ENCODE measurements at places on chromosomes 7 and 10. TPM values are rescaled to one million over a fixed set of nuclear protein-coding genes. Genes with fewer than 3 reads are reported as not detected.

- no peak for DNase-seq
These were observed 47.5 kb downstream of the FAM53B start for GRCh38 chr10:124696446-124697392.

DNA sequence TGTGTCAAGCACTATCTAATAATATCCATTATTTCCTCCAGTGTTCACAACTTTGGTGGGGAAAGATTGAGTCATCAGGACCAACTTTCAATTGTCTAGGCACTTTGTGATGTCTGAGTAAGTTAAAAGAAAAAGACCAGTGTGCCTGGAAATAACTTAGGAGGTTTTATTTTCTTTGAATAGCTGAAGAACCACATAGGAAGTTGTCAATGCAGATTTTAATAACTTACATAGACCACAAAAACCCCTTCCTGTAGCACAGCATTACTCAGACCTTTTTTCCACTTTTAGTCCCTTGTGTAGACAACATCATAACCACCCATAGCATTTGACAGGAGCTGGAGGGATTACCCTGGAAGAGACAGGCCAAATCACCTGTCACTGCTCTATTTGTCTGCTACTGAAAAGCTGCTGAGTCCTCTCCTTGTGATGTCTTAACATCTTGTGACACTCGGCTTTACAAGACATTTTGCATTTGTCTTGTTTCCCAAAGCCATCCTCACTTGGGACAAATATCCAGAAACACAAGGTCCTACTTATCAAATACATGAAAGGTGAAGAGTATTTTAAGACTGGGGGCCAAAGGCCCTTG is 241.5 kb upstream of the PTER start:
- no peak for DNase-seq

- DNase-seq: no peak
These were observed 94.2 kb upstream of the DDC start for GRCh38 chr7:50659329-50659965.

DNA sequence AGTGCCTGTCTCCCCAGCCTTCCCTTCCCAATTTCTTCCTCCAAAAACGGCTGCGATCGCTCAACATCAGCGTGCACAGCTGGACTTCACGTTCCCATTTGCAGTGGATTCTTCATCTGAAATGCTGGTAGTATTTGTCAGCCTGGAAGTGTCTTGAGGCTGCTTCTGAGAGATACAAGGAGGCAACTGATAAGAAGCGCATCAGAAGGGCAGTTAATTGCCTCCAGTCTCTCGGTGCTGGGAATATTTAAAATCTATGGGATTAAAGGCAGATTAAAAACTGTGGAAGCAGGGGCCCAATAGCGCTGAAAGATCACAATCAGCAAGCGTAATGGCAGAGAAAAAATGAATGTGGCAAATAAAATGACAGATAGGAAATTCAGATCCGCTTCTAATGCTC is 450.0 kb downstream of the GATA3 start:
- no peak for DNase-seq

DNA sequence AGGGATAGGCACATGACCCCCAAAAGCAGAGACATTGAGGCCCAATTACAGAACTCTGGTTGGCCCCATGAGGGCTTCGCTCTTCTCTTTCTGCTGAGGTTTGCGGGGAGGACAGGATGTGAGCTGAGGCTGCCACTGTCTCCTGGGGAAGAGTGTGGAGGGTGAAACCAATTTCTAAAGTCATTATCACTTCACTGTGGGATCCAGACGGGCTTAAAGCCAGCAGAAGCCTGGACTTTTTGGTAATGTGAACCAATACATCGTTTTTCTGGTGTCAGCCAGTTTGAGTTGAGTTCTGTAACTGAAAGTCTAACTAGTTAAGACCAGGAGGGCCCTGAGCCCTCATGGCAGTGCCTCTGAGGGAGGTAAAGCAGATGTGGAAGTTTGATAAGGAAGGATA is 163.0 kb downstream of the MYOF start:
- DNase-seq: no peak

- DNase-seq: no peak
These were observed 23.4 kb upstream of the DMTF1 start for GRCh38 chr7:87128861-87129267.

Gene LIPM
- not detected for total RNA-seq

DNA sequence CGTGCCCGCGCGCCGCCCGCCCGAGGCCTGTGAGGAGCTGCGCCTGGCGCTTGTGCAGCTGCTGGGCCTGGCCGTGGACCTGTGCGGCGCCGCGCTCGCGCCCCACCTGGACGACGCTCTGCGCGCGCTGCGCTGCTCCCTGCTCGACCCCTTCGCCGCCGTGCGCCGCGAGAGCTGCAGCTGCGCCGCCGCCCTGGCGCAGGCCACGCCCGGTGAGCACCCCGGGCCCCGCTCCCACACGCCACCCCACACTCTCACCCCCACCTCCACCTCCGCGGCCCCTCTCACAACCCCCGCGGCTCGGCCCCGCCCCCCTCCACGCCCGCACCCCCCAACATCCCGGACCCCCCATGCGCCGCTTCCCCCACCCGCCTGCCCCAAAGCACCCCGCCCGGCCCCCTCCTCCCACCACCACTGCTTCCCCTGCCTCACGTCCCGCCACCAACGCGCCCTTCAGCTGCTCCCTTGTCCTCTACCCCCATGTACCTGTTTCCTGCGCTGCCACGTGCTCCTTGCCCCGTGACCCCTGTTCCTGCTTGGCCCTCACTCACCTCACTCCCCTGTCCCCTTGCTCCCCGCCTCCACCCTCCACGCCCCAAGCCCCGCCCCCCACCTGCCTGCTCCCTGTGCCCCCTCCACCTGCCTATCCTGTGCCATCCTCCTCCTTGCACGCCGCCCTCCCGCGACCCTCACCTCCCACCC is at the start of gene PRKAR1B:
PRKAR1B (minus strand) TSS at position 178 of the 702 bp plus-strand sequence. CDS start 15,776 bp downstream, outside the sequence.
- DNase-seq: peak; percentile 36

- no peak for DNase-seq
These were observed 137.4 kb downstream of the MGMT start for GRCh38 chr10:129604333-129605032.

Gene PGAM1
- 1,198 TPM for total RNA-seq

DNA sequence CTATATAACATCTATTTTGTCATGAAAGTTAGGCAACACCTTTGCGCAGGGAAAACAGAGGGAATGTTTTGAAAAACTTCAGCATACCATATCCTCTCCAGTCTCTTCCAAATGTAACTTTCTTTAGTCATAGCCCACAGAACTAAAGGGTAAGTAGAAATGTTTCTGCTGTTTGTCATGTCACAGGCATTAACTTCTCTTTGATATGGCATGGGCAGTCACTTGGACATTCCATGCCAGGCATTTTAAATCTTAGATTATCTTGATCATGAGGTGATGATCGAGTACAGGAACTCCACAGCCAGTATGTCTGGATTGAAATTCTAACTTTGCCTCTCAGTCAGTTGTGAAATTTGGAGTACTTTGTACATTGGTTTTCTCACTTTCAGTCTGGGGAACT is 27.5 kb upstream of the ETV1 start:
- peak; percentile 39 for DNase-seq

Gene SH2B2
- total RNA-seq: 0.44 TPM

Gene TRIM73
- total RNA-seq: 0.12 TPM

GRCh38 chr7:22394739-22395138 is 37.8 kb upstream of the RAPGEF5 start:
- DNase-seq: no peak

DNA sequence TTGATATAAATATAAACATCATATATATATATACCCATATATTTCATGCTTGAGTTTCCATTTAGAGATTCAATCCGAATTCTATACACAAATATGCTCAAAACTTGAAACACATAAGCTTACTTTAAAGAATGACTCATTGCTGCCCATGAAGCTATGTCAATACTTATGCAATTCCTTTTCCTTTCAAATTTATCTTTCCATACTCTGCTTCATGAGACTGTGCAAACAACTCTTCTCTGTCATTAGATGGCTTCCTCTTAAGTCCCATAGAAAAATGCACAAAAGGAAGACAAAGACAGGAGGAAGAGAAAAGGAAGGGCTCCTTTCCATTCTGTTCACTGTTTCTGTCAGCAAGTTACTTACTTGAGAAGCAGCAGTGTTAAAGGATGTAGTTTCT is 895.7 kb upstream of the SORCS1 start:
- no peak for DNase-seq

All from M059J (cell line).